ENCODE measurements at places on chromosomes 16 and 17.
A peak's percentile ranks its signal among the peaks of the same experiment; 100 is the strongest.

DNA sequence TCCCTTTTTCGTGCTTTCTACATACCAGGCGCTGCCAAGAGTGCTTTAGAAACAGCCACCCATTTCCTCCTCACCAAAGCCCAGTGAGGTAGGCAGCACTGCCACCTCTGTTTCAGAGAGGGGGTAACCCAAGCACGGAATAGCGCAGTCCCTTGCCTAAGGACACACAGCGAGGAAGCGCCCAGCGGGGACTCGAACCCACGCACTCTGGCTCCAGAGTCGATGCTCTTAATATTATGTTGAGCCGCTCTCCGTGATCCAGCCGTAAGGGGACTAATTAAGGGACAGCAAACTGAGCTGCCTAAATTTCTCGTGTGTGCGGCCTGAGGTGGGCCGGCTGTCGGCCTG, 497 bp downstream of the CES1 start:
- no peak for DNase-seq

DNA sequence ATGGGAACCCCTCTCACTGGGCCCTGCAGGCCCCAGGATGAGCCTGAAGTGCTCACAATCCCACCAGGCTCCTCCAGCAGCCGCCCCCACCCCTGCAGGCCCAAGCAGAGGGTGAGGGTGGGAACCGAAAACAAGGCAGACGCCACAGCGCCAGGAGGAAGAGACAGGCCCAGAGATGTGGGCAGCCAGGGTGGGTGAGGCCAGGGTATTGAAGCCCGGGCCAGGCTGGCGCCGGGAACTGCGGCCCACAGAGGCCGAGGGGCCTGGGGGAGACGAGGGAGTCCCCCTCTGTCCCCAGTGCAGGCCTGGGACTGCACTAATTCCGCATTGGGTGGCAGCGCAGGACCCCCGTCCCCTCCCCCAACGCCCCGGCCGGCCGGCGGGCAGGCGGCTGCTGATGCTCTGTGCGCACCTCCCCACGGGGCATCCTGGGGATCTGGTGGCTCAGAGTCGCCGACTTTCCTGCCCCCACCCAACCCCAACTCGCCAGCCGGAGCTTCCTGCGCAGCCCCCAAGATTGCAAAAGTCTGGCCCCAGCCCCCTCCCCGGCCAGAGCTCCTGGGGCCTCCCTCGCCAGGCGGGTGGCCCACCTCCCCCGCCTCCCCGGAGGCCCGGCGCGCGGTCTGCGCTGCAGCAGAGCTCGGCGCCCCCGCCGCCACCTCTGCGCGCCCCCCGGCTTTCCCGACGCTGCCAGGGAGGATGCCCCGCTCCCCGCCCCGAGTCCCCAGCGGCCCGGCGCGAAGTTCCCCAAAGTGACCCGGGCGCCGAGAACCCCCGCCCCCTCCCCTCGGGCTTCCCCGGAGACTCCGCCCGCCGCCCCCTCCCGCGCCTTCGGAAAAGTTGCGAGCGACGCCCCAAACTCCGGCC, 107.8 kb downstream of the ENGASE start:
- no peak for DNase-seq

GRCh38 chr16:67939507-67940445, 3.1 kb upstream of the PSMB10 start:
- no peak for DNase-seq

DNA sequence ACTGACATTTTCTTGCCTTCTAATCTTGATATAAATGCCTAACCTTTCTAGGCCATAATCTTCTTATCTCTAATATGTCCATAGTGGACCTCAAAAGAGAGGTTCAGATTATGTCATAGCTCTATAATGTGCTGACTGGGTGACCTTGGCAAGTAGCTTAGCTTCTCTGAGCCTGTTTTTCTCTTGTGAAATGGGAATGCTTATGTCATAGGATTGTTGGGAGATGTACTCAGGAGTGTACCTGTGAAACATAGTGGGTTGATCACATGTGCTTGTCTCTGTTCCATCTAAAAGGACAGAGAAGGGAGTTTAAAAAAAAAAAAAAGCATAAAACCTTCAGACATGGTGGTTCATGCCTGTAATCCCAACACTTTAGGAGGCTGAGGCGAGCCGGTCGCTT, 2.4 kb downstream of the MED9 start:
- no peak for DNase-seq

DNA sequence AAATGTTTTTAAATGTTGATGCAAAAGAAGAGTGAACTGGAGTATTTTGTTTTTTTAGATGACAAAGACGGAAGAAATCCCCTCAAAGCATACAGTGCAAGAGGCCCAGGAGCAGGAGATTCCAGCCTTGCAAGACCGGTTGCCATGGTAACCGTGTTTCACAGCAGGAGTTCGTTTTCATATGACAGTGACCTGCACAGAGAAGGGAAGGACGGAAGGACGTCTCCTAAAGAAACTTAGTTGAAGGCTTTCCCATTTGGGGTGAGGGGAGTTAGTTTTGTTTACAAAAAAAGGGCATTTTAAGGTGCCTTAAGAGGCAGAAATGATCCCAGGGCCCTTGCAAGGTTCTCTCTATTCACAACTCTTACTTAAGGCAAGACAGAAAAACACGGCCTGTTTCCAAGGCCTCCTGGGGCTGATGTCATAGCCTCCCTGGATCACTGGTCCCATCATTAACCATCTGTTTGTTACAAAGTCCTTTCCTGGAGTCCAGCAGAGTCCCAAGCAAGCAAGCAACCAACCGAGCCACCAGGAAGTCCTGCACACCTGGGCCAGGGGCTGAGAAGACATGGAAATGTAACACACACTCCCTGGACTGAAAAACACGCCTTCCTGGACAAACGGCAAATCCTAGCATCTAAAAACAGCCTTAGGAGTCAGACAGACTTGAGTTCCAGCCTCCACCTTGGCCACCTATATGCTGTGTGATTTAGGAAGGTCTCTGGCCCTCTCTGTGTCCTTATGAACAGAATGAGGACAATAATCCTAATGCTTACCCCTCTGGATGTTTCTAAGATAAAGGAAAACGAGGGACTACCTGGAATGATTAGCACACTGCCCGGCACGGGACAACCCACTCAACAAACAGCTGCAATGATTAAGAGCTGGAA, 30.3 kb upstream of the RPH3AL start:
- DNase-seq, result no peak

DNA sequence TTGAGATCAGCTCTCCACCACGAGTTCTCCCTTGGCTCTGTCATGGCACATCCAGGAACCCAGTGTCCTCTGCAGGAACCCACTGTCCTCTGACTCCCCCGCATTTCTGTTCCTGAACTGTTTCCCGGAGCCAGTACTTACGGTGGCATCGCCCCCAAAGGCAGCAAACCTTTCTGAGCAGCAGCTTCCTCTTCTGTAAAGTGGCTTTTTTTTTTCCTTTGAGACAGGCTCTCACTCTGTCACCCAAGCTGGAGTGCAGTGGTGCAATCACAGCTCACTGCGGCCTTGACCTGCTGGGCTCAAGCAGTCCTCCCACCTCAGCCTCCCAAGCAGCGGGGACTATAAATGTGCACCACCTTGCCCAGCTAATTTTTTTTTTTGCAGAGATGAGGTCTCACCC, 32.2 kb downstream of the NAGPA start:
- DNase-seq, result no peak

- DNase-seq, result no peak
Observed at GRCh38 chr17:29968271-29968670, 26.8 kb downstream of the EFCAB5 start.

DNA sequence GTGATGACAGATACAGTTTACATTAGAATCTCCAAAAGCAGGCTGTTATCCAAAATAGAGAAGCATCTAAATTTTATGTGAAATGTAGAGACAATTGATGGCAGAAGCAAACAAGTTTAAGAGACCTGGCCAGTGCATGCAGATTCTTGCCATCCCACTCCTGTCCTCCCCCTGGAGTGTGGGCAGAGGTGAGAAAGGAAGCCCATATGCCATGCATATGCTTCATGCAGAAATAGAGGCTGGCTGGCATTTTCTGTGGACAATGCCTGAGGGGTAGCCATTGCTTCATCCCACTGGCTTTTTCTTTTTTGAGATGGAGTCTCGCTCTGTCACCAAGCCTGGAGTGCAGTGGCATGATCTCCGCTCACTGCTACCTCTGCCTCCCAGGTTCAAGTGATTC, 382.1 kb downstream of the RBFOX1 start:
- DNase-seq, result no peak

- no peak for DNase-seq
Observed at GRCh38 chr16:70453892-70454221, 538 bp upstream of the FCSK start.

- no peak for DNase-seq
Observed at GRCh38 chr17:11719856-11720255, 121.6 kb downstream of the DNAH9 start.

DNA sequence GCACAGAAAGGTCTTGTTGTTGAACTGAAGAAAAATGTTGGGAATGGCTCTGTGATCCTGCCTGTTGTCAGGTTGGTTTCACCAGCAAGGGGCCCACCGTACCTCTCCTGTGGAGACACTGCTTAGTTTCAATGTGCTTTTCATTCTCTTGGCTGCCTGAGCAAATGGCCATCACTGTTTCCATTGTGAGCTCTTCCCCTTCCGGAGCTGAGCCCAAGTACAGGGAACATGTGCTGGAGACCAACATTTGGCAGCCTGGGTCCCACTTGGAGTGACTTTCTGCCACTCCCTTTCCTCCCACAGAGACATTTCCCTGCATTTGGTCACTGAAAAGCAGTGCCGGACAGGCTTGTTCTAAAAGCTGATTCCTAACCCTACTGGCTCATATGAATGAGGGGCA, 23.1 kb downstream of the GABARAPL2 start:
- DNase-seq, result peak; percentile 37

- DNase-seq, result no peak
Observed at GRCh38 chr16:2232094-2232990, 3.9 kb upstream of the DNASE1L2 start.

- no peak for DNase-seq
Observed at GRCh38 chr17:57420734-57421717, 164.7 kb downstream of the MSI2 start.

DNA sequence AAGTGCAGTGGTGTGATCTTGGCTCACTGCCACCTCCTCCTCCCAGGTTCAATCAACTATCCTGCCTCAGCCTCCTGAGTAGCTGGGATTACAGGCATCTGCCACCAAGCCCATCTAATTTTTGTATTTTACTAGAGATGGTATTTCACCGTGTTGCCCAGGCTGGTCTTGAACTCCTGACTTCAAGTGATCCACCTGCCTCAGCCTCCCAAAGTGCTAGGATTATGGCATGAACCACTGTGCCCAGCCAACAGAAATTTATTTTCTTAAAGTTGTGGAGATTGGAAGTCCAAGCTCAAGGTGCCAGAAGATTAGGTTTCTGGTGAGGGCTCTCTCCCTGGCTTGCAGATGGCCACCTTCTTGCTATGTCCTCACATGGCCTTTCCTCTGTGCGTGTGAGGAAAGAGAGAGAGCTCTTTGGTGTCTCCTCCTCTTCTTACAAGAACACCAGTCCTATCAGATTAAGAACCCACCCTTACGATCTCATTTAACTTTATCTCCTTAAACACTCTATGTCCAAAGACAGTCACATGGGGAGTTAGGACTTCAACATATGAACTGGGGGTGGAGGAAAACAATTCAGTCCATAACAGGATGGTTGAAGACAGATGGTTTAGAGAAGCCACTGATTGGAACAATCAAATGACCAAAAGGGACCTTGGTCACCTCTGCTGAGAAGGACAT, 31.8 kb downstream of the C16orf82 start:
- DNase-seq, result no peak

- DNase-seq, result peak; percentile 39
Observed at GRCh38 chr17:30956764-30957374, 14.0 kb upstream of the RNF135 start.

DNA sequence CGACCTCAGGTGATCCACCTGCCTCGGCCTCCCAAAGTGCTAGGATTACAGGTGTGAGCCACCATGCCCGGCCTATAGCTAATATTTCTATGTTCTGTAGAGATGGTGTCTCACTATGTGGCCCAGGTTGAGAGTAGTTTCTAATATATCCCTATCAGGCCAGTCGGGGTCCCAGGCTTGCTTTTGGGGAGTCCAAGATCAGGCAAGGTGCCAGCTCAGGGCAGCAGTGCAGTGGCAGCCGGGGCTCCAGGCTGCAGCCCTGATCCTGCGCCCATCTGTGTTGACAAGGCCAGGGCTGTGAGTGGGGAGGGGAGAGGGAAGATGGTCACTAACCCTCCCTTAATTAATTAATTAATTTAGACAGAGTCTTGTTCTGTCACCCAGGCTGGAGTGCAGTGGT, 77.6 kb upstream of the CDC42EP4 start:
- DNase-seq, result no peak

- DNase-seq, result no peak
Observed at GRCh38 chr17:75078284-75079022, 9.3 kb upstream of the SLC16A5 start.

GRCh38 chr17:41415833-41416335, 8.5 kb downstream of the KRT37 start:
- no peak for DNase-seq

- DNase-seq, result no peak
Observed at GRCh38 chr16:19583665-19584300, 28.3 kb downstream of the VPS35L start.
